Activated CD8-positive, alpha-beta T cell treated with anti-CD3 and anti-CD28 coated beads for 36 hours (primary cell): ENCODE measurements at places on chromosomes 7 and 10. TPM values are rescaled to one million over a fixed set of nuclear protein-coding genes. Genes with fewer than 3 reads are reported as not detected.
A peak's percentile ranks its signal among the peaks of the same experiment; 100 is the strongest.

DNA sequence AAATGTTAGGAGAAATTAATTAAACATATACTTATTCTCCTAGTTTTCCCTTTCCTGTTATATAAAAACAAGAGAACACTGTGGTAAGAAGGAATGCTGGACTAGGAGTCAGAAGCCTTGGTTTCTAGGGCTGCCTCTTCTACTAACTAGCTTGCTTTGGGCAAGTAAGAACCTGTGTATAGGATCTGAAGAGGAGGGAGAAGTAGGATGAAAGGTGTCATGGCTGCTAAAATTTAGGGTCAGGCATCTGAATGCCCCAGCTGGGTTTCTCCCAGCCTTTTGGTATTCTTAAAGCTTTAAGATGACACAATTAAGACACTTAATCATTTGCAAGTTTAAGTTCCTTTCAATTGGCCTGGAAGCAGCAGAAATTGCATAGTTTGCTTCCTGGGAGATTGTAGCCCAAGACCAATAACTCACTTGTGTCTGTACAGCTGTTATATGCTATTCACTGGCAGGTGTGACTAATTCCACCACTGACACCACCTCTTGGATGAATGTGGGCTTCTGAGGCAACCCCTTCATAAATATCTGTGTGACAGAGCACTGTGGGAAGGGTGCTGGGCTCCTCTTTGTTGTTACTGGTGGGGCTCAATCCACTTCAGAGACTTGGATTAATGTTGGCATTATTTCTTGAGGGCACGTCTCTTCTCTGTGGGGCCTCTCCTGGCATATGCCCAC is 137.2 kb downstream of the LRMDA start:
- H3K4me3 ChIP-seq: no peak overlapping the region
- H3K4me1 ChIP-seq: no peaks in the 10 kb centered on the region
- no peaks in the 10 kb centered on the region for H3K27me3 ChIP-seq
- H3K27ac ChIP-seq: no peak overlapping the region
- DNase-seq: no peak

GRCh38 chr10:10796774-10797415 is 220.8 kb upstream of the CELF2 start:
- H3K27ac ChIP-seq: no peak overlapping the region
- H3K4me3 ChIP-seq: no peak overlapping the region
- no peaks in the 10 kb centered on the region for H3K36me3 ChIP-seq
- no peak for DNase-seq
- no peaks in the 10 kb centered on the region for H3K4me1 ChIP-seq

Gene VSTM4
- total RNA-seq: 0.04 TPM

GRCh38 chr10:78199005-78199725 is 165.5 kb downstream of the RPS24 start:
- no peak overlapping the region for H3K4me3 ChIP-seq
- no peak for DNase-seq
- H3K27ac ChIP-seq: no peak overlapping the region
- no peaks in the 10 kb centered on the region for H3K36me3 ChIP-seq

- DNase-seq: peak; percentile 87
- peaks cover 41% of the 10 kb centered on the region for H3K36me3 ChIP-seq
- H3K27me3 ChIP-seq: no peaks in the 10 kb centered on the region
- H3K4me3 ChIP-seq: peak overlapping the region; percentile 91
- H3K27ac ChIP-seq: peak overlapping the region; percentile 99
Measured at GRCh38 chr7:100545360-100546128, 6.5 kb downstream of the AGFG2 start.

Gene ADCY1
- total RNA-seq: 0.07 TPM

GRCh38 chr7:7653593-7654187 is 13.1 kb downstream of the UMAD1 start:
- H3K36me3 ChIP-seq: peaks cover 24% of the 10 kb centered on the region
- peaks cover 37% of the 10 kb centered on the region for H3K4me1 ChIP-seq
- no peaks in the 10 kb centered on the region for H3K27me3 ChIP-seq
- no peak overlapping the region for H3K27ac ChIP-seq
- H3K4me3 ChIP-seq: no peak overlapping the region
- peak; percentile 36 for DNase-seq

Gene SAP25
- 12.8 TPM for total RNA-seq

DNA sequence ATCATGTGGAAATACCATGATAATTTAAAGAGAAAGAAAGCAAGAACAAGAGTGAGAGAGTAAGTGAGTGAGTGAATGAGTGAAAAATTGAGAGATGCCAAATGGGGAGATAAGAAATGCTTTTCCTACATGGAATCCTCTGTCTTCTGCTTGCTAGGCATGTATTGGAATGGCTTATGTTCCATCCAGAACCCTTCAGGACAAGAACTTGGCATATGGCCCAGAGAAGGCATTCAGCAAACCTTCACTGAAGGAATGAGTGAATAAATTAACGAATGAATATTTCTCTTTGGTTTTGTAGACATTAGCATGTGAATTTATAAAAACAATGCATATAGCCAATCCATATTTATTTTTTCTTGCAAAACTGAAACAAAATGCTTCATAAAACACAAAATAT is 162.2 kb downstream of the LRRTM3 start:
- H3K4me3 ChIP-seq: no peak overlapping the region
- no peaks in the 10 kb centered on the region for H3K36me3 ChIP-seq
- DNase-seq: no peak
- no peaks in the 10 kb centered on the region for H3K27me3 ChIP-seq

DNA sequence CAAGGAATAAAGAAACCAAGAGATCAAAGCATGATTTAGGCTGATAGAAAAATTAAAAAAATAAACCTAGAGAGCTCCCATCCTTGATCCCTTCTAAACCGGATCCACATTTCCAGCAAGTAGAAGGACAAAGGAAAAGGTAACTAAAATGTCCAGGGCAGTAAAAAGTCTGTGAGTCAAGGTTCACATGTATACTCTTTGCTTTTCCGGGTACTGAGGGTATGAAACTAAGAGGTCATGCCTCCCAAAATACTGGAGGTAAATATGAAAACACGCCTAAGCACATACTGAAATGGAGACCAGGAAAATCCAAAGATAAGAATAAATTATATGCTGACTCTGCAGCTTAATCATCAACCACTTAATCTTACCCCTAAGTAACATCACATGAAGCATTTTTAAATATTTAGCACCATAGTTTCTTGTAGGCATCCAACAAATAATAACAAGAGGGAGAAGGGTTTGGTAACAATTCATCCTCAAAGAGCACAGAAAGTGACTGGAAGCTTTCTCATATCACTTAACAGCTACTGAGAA is 35.4 kb downstream of the JAZF1 start:
- H3K27me3 ChIP-seq: no peaks in the 10 kb centered on the region
- peaks cover 4% of the 10 kb centered on the region for H3K36me3 ChIP-seq
- H3K27ac ChIP-seq: no peak overlapping the region
- no peak overlapping the region for H3K4me3 ChIP-seq

GRCh38 chr10:29026065-29026797 is 262.6 kb upstream of the LYZL1 start:
- no peaks in the 10 kb centered on the region for H3K36me3 ChIP-seq
- DNase-seq: no peak
- H3K4me1 ChIP-seq: no peaks in the 10 kb centered on the region
- H3K27ac ChIP-seq: no peak overlapping the region
- peaks cover 10% of the 10 kb centered on the region for H3K27me3 ChIP-seq

DNA sequence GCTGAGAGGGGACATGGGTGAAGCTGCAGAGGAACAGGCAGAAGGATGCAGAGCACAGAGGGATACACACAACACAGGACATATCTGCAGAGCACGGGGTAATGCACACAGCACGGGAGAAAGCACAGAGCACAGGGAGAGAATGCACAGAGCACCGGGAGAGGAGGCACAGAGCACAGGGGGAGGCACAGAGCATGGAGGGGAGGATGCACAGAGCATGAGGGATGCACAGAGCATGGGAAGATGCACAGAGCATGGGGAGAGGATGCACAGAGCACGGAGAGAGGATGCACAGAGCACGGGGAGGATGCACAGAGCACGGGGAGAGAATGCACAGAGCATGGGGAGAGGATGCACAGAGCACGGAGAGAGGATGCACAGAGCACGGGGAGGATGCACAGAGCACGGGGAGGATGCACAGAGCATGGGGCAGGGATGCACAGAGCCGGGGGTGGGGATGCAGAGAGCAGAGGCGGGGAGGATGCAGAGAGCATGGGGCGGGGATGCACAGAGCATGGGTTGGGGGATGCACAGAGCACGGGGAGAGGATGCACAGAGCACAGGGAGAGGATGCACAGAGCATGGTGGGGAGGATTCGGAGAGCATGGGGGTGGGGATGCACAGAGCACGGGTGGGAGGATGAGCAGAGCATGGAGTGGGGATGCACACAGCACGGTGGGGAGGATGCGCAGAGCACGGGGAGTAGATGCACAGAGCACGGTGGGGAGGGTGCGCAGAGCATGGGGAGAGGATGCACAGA is 230.0 kb downstream of the ADAM12 start:
- H3K4me1 ChIP-seq: no peaks in the 10 kb centered on the region
- H3K27me3 ChIP-seq: no peaks in the 10 kb centered on the region
- H3K27ac ChIP-seq: no peak overlapping the region
- H3K36me3 ChIP-seq: no peaks in the 10 kb centered on the region
- DNase-seq: no peak

DNA sequence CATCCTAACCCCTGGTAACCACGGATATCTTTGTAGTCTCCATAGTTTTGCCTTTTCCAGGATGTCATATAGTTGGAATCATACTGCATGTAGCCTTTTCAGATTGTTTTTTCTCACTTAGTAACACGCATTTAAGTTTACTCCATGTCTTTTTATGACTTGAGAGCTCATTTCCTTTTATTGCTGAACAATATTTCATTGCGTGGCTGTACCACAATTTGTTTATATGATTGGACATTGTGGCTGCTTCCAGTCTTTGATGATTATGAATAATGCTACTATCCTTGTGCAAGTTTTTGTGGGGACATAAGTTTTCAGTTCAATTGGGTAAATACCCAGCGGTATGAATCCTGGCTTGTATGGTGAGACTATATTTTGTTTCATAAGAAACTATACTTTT is 60.8 kb downstream of the AOAH start:
- DNase-seq: no peak
- peaks cover 22% of the 10 kb centered on the region for H3K36me3 ChIP-seq
- no peak overlapping the region for H3K4me3 ChIP-seq
- H3K4me1 ChIP-seq: peaks cover 52% of the 10 kb centered on the region

Gene PTPRE
- 22.3 TPM for total RNA-seq

DNA sequence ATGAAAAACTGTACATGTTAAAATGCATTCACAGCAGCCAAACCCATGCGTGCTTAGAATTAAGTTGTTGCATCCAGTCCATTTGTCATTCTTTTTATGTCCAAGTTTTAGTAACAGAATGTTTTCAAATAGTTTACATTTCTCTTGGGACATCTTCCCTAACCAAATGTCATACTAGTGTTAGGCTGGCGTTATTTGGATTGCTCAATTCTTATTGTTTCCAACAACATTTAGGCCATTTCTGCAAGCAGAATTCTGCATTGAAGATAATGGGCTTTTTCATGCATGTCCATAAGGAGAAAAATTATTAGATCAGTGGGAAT is 203.0 kb downstream of the HIBADH start:
- peaks cover 9% of the 10 kb centered on the region for H3K27me3 ChIP-seq
- no peak for DNase-seq
- no peaks in the 10 kb centered on the region for H3K4me1 ChIP-seq
- H3K27ac ChIP-seq: no peak overlapping the region
- no peaks in the 10 kb centered on the region for H3K36me3 ChIP-seq

Gene OR6B1
- total RNA-seq: not detected
